Type B pancreatic cell (in vitro differentiated cells): ENCODE measurements at places on chromosomes 3 and 15.

GRCh38 chr3:105356988-105357387, 9.7 kb upstream of the ALCAM start:
- H3K4me3 ChIP-seq: no peak overlapping the region
- no peak overlapping the region for H3K27ac ChIP-seq
- DNase-seq: no peak
- no peaks in the 10 kb centered on the region for H3K36me3 ChIP-seq
- H3K27me3 ChIP-seq: peaks cover 29% of the 10 kb centered on the region

- H3K27me3 ChIP-seq: no peaks in the 10 kb centered on the region
- peaks cover 18% of the 10 kb centered on the region for H3K4me1 ChIP-seq
- DNase-seq: no peak
- H3K27ac ChIP-seq: peak overlapping the region; percentile 50
- no peaks in the 10 kb centered on the region for H3K36me3 ChIP-seq
These were observed 139.2 kb upstream of the MEF2A start for GRCh38 chr15:99426431-99427105.

- DNase-seq: no peak
- no peak overlapping the region for H3K4me3 ChIP-seq
- H3K27ac ChIP-seq: no peak overlapping the region
- no peaks in the 10 kb centered on the region for H3K27me3 ChIP-seq
- peaks cover 14% of the 10 kb centered on the region for H3K4me1 ChIP-seq
These were observed 4.6 kb downstream of the DPP8 start for GRCh38 chr15:65512807-65513416.

- no peak for DNase-seq
- no peaks in the 10 kb centered on the region for H3K27me3 ChIP-seq
- peaks cover 15% of the 10 kb centered on the region for H3K4me1 ChIP-seq
- no peak overlapping the region for H3K4me3 ChIP-seq
- H3K27ac ChIP-seq: no peak overlapping the region
These were observed 53.1 kb downstream of the LMCD1 start for GRCh38 chr3:8554696-8555095.

DNA sequence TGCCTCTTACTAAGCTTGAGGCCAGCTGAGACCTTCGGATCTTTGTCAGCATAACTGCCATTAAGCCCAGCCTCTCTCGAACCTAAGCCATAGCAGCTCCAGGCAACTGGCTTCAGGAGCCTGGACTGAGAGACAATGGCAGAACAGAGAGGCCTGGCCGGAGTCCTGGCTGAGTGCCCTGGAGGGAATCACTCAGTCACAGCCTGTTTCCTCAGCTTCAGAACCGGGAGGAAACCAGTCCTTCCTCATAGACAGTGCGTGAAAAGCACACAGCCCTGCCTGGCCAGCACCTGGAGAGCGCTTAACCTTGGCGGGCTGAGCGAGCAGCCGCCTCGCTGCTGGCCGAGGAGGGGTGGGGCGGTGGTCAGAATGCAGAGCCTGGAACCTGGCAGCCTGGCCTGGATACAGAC, 21.6 kb downstream of the RNU5B-1 start:
- H3K27ac ChIP-seq: peak overlapping the region; percentile 74
- H3K4me1 ChIP-seq: peaks cover 21% of the 10 kb centered on the region
- DNase-seq: no peak
- H3K36me3 ChIP-seq: peaks cover 4% of the 10 kb centered on the region
- H3K27me3 ChIP-seq: no peaks in the 10 kb centered on the region
- H3K4me3 ChIP-seq: peak overlapping the region; percentile 44

GRCh38 chr3:56761887-56762651, 39.7 kb downstream of the ARHGEF3 start:
- DNase-seq: no peak
- no peak overlapping the region for H3K4me3 ChIP-seq
- H3K27ac ChIP-seq: peak overlapping the region; percentile 2

- no peak for DNase-seq
- no peaks in the 10 kb centered on the region for H3K36me3 ChIP-seq
- no peak overlapping the region for H3K4me3 ChIP-seq
- no peaks in the 10 kb centered on the region for H3K4me1 ChIP-seq
- peaks cover 23% of the 10 kb centered on the region for H3K27me3 ChIP-seq
These were observed 33.6 kb downstream of the PLA2G4D start for GRCh38 chr15:42060797-42061196.

- no peak overlapping the region for H3K4me3 ChIP-seq
- H3K36me3 ChIP-seq: peaks cover 39% of the 10 kb centered on the region
- DNase-seq: no peak
- no peaks in the 10 kb centered on the region for H3K27me3 ChIP-seq
These were observed 17.5 kb upstream of the MYO5A start for GRCh38 chr15:52546031-52546751.

DNA sequence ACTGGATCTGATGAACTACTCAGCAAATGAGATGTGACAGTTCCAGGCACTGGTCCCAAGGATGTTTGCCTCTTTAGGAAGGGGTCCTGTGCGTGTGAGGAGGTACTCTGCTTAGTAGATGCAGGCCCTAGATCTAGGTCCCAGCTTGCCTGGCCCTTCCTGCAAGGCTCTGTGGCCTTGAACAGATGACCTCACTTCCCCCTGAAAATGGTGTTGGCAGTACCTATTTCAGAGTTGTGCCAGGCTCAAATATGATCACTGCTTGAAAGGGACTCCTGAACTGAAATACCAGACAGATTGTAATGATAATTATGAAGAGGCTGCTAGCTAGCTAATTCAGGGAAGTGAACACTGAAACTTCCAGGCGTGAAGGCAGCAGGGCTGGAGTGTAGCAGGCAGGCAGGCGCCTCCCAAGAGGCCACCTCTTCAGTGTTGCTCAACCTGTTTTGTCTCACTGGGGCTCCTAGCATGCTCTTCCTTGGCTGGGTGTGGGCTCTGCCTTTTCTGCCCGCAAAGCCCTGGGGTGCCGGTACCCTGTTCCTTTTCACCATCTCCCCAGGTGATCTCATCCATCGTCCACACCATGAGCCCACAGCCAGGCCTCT, 24.1 kb upstream of the CPNE9 start:
- H3K36me3 ChIP-seq: peaks cover 18% of the 10 kb centered on the region
- peak overlapping the region; percentile 27 for H3K27ac ChIP-seq
- no peak overlapping the region for H3K4me3 ChIP-seq
- no peaks in the 10 kb centered on the region for H3K4me1 ChIP-seq
- no peaks in the 10 kb centered on the region for H3K27me3 ChIP-seq
- DNase-seq: no peak

DNA sequence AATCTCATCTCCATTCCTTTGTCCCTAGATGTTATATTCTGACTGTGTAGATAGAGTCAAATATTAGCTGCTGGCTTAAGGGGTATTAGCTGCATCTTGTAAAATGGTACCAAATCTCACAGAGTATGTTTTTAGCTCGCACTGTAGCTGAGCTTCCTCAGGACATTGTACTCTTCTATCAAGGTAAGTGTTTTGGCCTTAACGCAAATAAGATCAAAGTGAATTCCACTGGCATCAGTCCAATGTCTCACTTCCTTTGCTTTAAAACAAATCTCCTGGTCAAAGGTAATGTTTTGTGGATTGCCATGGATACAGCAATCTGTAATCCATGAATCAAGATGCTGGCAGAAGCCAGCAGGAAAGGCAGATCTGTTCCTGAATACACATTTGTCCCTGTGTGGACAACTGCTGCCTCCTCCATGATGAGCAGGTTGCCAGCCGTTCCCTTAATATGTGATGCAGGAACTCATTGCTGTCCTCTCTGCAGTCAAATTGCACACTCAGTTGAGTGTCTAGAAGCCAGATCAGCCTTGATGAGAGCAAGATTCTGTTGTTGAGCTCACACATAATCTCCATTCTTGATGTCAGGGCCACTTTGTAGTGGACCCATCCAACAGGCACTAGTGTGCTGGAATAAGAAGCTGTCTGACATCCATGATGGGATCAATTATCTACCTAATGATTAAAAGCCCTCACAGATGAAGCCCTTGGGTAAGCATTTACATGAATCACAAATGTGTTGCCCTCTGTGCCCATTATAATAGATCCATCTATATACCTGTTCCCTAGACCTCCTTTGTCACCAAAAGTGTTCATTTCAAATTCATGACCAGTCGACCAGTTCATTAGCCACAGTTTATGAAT, 96.6 kb upstream of the AGTR1 start:
- no peaks in the 10 kb centered on the region for H3K27me3 ChIP-seq
- no peak for DNase-seq
- H3K27ac ChIP-seq: peak overlapping the region; percentile 58
